NCI-H446 treated with DMSO at 0.1 percent for 48 hours (cell line): ENCODE measurements at places on chromosomes 7 and 10.

- no peak for DNase-seq
Measured at GRCh38 chr7:106420736-106421135, 136.0 kb upstream of the NAMPT start.

DNA sequence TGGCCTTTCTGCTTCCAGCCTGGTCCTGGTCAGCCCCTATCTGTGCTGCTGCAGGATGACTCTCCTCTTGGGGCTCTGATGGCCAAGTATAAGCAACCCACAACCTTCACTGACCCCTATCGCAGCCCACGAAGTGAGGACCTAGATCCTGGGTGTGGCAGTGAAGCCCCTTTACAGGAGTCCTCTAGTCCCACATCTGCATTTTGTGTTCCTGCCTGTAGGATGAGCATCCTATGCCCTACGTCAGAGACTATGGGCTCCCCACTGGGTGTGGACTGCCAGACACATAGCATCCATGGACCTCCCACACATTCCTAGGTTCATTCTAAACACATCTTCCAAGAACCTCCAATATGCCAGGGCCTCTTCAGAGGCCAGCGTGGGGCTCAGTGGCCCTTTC lies 29.0 kb downstream of the ARHGAP22 start:
- no peak for DNase-seq

DNA sequence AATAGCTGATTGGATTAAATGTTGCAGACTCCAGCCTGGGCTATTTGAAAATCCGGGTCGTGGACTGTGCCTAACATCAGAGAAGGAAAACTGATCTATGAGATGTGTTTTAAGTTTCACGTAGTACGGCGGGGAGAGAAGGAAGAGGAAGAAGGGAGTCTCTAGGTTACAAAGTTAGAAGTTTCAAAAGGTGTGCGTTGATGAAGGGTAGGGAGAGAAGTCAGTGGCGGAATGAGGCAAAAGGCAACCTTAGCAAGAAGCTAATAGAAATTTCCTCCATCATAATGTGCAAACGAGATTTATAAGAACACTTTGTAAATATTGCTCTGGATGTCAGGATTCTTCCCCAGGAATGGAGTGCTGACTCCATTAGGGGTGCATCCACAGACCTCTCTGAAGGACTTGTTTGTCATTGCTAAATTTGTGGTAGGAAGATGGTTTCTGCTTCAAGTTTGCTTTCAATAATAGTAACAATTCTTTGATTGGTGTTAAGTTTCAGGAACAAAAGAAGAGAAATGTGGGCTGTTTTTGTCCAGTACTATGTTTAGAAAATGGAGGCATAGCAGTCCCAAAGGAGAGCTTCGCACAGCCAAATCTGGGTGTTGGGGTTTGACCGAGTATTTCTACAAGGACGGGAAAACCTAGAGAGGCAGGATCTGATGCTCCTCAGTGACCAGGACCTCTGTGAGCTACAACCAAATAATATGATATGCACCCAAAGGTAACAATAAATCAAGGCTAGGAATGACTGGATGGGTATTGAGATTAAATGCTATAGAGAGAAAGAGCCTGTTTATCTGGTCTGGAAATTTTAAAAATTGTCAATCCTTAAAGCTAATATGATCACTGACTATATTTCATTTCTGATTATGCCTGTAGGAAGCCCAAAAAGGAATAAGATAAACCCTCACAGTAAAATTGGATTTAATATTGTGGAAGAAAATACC lies 8.2 kb downstream of the TWIST1 start:
- no peak for DNase-seq

- DNase-seq = no peak
Measured at GRCh38 chr7:95646350-95646749, 50.0 kb upstream of the PDK4 start.

DNA sequence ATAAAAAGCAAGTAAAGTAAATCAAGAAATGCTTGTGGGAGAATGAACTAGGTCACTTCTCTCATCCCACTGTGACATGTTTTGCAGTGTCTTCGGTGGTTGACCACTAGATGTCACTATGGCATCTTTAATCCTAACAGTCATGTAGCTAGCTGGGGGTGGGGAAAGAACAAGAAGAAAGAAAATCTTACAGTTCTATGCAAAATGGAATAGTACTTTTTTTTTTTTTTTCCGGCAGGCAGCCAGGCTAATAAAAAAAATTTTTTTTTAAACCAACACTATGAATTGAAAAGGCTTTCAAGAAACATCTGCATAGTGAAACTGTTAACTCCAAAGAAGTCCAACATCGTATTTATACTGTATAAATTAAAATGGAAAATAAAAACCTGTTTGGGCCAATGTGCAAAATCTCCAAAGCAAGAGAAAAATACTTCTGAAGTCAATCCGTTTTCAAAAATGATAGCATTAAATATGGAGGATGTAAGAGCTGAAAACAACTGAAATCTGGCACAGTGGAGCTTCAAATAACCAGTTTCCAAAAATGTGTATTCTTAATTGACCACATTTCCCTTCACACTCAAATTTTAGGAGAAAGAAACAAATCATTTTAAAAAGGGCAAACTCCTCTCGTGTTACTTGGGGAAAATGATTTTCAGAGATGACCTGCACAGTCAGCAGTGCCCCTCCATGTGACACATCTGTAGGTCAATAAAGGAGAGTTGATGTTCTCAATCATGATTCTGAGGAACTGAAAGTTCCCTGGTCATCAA lies 38.5 kb downstream of the CDK1 start:
- DNase-seq = peak; percentile 56

- no peak for DNase-seq
Measured at GRCh38 chr7:42235741-42236161, 1.3 kb downstream of the GLI3 start.

DNA sequence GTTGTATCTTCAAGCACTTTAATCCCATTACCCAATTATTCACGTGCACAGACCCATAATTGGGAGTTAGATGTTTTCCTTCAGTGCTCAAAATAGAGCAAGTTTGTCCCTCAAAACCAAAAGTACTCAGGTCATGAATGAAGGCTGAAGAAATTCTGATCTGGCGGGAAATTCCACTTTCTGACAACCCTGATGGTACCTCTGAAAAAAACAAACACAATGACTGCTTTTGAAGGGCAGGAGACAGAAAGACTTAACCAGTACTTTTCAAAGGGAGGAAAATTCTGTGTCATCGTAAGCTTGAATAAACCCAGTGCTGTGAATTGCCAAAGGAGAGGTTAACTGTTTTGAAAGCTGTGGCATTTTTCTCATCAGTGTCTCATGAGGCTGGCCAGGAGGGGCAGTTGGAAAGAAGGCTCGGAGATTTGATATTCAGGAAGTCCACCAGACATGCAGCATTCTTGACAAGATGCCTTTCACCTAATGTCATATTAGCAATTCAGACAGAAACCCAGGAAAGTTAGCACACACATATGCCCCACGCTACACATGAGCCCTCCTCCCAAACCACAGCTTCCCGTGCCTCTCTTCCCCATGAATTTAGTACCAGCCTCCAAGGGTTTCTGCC lies 347.0 kb downstream of the KCNMA1 start:
- no peak for DNase-seq

DNA sequence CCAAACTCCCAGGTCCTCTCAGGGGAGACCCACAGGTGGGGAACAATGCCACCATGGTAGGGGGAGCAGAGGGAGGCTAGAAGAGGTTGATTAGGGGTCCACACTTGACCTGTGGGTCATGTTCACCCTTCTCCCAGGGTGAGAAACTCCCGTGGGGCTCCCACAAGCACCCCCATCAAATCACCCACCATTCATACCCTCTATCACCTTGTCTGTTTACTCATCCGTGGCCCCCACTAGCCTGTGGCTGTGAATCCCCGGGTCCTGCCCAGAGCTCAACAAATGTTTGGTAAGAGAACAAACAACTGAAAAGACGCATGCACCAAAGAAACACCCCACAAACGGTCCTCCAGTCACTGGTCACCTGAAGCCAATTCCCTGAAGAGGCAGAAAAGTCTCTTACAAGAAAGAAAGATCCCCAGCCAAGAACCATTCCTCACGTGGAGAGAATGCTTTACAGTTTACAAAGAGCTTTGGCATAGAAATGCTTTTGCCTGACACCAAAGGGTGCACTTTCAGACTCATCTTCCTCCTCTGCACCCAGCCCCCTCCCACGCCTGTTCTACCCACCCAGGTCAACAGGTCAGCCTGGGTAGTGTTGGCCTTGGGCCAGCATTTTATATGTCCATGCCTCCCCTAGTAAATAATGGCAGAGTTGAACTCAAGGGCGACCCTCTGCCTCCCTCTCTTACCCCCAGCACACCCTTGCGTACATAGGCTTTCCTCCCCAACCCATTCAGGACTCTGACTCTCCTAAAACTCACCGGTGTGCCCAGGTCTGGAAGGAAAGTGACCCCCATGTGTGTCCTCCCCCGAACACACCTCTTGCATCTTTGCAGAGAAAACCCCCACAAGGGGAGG lies 1.9 kb downstream of the ZCCHC24 start:
- DNase-seq = no peak

DNA sequence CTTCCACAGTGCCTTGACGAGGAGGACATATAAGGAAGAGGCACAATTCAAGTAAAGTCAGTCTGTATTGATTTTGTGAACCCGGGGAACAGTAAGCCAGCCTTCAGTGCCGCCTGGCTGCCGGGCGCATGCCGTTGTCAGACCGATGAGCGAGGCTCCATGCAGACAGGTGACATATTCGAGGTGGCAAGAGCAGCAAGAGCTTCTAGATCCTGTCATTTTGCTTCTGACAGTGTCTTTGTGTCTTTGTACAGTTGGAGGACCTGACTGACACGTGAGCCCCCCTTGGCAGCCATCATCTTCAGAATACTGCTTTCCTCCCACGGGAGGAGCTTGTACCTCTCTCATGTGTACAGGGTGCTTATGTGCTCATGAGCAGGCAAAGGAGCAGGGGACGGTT lies 387.5 kb upstream of the GALNT17 start:
- DNase-seq = no peak

DNA sequence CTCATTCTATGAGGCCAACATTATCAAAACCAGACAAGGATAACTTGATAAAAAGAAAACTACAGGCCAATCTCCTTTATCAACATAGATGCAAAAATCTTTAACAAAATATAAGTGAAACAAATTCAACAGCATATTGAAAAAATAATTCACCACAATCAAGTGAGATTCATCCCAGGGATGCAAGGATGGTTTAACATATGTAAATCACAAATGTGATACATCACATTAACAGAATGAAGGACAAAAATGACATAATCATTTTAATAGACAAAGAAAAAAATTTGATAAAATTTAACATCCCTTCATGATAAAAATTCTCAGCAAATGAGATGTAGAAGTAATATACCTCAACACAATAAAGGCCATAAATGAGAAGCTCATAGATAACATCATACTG lies 53.8 kb downstream of the TCAF1 start:
- no peak for DNase-seq

DNA sequence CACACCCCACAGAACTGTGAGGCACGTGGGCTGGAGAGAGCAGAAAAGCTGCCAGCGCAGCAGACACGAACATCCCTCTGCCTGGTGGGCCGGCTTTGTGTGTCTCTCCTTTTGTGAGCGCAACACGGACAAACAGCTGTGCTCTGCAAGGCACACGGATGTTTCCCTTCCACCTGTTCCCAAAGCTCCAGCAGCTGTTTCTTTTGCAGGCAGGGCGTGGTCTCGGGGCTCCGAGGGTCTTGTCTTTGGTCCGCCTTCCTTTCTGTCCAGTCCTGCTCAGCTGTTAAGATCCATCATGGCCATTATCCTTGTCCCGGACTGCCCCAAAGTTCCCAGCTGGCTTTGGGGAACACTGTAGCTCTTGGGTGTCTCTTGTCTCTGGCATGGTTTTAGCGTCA lies 32.7 kb upstream of the SH2B2 start:
- no peak for DNase-seq

DNA sequence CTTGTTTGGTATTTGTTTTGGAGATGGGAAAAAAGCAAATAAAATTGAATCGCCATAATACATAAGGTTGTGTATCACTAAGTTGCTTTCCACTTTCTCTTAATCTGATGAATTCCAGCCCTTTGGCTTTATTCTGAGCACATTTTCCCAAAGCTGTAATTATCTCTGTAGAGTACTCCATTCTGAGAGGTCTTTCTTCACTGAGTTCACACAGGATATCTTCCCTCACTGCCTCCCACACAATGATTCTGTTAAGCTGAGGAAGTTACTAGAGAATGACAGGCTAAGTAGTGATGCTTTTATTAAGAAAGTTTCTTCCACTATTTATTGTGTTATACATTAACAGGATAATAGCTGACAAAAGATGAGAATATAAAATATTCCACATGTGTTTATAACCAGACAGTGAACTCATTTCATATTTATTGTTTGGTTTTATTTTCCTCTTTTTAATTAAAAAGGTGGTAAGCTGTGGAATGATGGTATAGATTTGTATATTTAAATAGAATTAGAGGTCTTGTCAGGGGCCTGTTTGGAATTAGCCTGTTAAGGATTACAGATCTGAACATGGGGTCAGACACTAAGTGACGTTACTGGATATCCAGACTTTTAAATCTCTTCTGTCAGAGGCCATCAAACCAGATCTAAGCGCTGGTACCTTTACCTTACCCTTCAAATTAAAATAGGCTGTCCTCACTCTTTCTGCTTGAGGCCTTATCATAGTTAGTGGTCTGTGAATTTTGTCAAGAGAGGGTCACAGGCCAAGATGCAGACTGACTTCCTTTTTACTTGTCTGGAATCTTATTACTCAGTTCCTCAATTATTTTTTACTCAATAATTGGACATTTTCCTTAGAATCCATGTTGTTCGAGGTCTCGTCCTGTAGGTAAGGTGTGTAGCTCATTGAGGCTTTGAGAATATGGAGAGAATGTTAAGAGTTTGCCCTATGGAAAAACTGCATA lies 8.4 kb downstream of the PLXDC2 start:
- no peak for DNase-seq

DNA sequence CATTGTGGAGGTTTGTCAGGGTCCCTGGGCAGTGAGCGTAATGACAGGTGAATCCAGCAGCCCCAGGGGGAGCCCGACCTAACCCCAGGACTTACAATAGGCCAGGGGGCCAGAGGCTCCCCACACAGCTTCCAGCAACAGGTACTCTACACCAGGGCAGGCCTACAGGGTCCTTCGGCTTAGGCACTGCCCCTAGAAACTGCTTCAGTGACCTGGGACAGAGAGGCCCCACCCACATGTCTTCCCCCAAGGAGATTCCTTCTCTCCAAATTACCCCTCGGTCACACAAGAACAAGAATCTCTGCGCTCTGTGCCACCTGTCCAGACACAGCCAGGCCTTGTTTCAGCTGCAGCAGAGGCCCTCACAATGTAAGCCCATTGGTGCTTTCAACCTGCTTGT lies 24.4 kb downstream of the SKIDA1 start:
- no peak for DNase-seq

DNA sequence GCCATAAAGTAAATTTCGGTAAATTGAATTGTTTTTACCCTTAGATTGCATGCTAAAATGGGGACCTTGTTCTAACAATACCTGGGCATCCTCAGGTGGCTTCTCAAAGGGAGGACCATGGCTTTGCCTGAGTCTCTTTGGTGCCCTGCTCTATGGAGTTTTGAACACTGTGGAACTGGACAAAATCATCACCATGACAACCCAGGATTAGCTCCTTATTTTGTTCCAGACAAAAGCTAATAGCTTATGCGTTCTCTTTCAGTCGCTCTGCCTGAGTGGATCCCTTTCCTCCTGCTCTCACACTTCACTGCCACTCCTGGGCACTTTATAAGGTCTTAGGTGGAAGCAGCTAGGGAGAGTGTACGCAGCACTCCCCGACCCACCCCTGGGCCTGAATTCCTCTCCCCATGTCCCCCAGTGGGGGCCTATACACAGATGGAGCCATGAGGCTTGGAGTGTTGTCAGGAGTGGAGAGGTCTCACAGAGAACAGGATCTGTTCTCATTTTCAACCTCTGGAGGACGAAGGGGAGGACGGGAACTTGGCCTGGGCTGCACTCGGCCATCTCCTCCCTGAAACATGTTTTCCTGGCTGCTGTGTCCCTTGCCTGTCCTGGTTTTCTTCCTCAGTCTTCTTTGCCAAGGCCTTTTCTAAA lies 19.0 kb downstream of the ADCYAP1R1 start:
- no peak for DNase-seq

- peak; percentile 51 for DNase-seq
Measured at GRCh38 chr7:111763221-111763801, 201.0 kb upstream of the IMMP2L start.
